ENCODE measurements at places on chromosomes 13 and 19.
A peak's percentile ranks its signal among the peaks of the same experiment; 100 is the strongest.

GRCh38 chr19:3094601-3095440 lies 659 bp downstream of the GNA11 start:
- DNase-seq, result peak; percentile 17

DNA sequence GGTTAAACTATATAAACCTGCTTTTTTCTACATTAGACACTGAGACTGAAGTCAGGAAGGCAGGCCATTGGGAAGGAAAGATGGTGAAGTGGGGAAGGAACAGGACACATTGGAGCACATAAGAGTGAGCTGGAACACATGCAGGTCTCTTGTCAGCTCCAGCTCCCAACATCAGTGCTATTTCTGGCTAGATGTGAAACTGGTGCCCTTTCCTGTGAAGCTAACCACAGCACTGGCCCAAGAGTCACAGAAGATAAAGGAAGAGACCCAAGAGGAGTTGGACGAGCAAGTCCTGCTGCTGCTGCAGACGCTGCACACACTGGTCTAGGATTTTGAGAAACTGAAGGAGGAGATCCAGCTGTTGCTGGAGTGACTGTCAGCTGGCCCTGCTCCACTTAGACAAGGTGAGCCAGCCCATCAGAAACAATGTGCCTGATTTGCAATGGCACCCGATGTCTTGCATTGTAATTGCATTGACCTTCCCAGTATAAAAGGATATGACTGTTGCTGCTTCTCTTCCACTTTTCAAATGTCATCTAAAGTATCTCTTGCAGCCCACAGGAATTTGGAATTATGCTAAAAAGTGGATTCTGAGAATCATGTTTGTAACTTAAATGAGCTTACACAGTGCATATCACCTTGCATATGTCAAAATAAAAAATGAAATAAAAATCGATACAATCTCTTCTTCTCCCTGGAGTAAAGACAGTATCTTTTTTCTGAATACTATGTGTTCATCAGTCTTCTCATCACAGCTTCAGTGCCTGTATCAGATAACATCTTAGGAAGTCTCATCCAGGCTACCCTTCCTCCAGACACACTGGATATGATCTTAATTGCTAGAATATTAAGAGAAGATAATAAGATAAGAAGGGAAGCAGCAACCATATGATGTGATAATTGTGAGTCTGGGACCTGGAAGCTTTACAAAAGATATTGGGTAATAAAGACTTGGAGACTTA lies 230.7 kb upstream of the SPRY2 start:
- no peak for DNase-seq

GRCh38 chr19:6677883-6678689 lies 8.1 kb upstream of the TNFSF14 start:
- no peak for DNase-seq

DNA sequence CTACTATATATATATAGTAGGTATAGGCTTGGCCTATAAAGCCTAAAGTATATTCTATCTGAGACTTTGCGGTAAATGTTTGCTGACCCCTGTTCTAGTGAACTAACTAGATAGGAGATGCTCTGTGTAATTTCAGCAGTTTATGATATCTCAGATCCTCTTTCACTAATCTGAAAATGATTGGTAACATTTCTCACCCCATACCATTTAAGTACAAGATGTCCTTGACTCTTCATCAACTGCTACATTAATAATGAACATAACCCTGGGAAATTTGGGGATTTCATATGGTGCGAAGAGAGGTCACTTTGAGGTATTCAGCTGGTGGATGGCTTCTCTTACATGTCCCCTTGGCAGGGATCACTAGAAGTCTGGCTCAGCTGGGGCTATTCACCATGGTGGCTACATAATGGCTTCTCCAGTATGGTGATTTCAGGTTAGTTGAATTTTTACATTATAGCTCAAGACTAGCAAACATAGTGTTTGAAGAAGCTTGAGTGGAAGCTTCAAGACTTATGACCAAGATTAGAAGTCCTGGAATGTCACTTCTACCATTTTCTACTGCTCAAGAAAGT lies 103.6 kb upstream of the MYCBP2 start:
- DNase-seq, result no peak

GRCh38 chr13:27425158-27425917 lies 919 bp downstream of the GTF3A start:
- no peak for DNase-seq

DNA sequence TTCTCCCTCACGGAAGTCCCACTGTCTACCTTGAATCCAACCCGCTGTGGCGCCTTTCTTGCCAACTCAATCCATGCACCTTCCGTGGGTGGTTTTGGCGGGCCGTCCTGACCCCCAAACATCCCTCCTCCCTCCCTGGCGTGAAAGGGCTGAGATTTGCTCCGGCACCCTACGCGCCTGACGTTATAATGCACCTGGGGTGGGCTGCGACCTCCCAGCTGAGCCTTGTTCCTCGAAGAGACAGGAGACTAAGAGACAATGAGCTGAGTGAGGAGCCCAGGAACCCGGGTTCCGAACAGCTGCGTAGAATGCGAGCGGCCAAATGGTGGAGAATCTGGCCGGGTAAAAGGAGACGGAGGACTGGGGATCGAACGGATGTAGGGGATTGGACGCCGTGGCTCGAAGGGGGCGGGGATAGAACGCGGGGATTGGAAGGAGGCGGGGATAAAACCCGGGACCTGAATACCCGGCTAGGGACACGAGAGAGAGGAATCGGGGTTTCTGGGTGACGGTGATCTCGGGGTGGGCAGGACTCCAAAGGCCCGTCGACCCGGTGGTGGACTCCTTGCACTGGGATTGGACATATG lies at the start of gene CPT1C:
TSS of gene CPT1C (plus strand) at position 461 of the 587 bp plus-strand sequence. CDS start 1,137 bp downstream, outside the sequence.
- peak; percentile 27 for DNase-seq

DNA sequence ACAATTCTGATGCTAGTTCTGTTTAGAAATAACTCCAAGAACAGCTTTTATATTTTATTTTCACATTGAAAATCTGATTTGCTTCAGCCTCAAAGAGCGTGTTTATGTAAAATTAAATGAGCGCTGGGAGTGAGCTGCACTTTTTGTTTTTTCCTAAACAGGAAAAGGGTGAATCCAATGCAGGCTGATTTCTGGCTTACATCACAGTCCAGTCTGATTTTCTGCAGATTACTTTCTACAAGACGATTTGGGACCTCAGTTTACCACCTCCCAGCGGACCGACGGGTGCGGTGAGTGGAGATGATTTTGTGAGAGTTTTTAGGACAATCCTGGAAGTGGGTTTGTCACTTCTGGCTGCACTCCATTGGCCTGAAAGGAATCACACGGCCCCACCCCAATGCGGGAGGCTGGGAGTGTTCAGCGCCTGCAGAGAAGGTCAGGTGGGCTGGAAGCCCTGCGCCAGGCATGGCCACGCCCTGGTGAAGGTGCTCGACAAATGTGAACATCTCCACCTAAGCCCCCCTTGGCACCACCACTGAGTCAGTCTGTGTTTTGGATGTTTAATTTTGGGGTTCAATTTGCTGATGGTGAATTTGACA lies 90.1 kb downstream of the ANKRD10 start:
- DNase-seq, result no peak

GRCh38 chr13:60051754-60052285 lies 111.9 kb downstream of the DIAPH3 start:
- no peak for DNase-seq

Measured in activated CD4-positive, CD25-positive, alpha-beta regulatory T cell (primary cell).